AG09309 (cell line): ENCODE measurements at places on chromosomes 6 and 20.

DNA sequence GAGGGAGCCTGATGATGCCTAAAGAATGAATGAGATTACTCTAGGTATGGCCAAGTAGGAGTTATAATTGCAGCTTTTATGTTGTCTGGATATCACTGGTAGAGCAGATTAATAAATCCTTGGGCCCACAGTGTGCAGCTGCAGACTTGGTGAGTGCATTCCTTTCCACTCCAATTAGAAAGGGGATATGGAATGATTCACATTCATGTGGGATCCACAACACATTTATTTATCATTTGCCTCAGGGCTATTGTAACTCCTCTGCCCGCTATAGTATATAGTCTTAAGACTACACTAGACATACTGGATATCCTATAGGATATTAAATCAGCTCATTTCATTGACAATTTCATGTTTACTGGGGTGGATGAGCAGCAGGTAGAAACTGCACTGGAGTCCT is 11.6 kb upstream of the HLA-G start:
- no peak for DNase-seq

DNA sequence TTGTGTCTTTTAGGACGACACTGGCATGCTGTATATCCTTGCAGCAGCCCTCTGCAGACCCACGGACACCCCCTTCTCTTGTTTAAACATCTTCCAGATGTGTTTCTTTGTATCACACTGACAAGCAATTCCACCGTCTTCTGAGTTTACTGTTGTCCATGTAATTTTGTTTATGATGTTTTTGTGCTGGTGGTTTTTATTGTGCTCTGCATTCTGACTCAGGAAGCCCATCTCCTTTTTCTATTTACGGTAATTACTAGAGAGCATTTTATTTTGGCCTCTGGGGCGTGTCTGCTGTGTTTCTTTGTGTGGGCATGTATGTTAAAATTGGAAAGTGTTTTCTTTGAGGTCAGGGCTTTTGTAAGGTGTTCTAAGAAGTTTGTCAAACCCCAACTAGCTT is 111.9 kb downstream of the JARID2 start:
- no peak for DNase-seq

GRCh38 chr6:110815015-110815410 is 256 bp downstream of the CDK19 start:
- DNase-seq, result no peak

- no peak for DNase-seq
Observed at GRCh38 chr6:53691667-53692133, 26.1 kb upstream of the KLHL31 start.

- DNase-seq, result no peak
Observed at GRCh38 chr6:166169549-166170421, 2.1 kb upstream of the TBXT start.

DNA sequence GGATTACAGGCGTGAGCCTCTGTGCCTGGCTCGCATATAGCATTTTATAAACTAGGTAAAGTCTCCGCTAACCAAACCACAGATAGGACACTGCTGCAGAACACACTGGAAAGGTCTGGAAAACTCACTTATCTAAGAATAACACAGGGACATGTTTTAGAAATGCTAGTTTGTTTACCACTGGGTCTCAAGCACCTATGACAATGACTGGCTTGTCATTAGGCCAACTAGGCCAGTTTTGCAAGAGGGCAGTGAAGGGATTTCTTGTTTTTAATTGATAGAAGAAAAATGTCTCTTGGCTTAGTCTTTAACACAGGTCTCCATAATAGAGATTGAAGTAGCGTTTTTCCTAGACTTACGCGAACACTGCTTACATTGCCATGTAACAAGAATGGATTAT is 201.4 kb downstream of the TMEM242 start:
- no peak for DNase-seq

GRCh38 chr20:10733122-10733521 is 59.3 kb upstream of the JAG1 start:
- DNase-seq, result no peak

DNA sequence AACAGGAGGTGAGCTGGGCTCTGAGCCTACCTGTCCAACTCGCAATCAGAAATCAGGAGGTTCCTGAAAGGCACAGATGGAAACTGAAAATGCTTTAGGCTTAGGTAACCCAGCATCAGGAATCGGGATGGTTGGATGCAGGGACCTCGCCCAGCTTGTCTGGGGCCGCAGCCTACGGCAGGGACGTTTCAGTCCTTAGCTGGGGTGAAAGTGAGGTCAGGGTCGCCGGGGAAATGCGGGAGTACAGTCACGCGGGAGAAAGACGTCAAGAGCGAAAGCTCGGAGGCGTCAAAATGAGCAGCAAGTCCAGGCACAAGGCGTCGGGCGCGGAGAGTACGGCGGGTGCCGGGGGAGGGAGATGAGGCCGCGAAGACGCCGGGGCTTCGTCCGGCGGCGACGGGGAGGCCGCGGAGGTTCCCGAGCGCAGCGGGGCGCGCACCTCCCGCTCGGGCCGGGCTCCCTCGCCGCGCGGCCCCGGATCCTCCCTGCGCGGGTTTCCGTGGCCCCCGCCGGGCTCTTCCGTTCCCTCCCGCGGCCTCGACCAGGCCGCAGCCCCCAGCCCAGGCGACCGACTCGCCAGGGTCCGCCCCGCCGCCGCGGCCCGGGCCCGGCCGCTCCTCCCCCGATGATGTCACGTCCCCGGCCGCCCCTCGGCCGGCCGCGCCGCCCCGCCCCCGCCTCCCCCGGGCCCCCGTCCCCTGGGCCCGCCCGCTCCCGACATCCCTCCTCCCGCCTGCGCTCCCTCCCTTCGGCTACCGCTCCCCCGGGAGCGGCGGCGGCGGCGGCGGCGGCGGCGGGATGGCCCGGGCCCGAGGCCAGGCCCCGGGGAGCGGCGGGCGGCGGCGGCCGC is at the start of gene EBF4:
Gene EBF4, plus strand, starts transcription at position 745 of the 850 bp plus-strand sequence. CDS start 866 bp downstream, outside the sequence.
- no peak for DNase-seq

- DNase-seq, result no peak
Observed at GRCh38 chr20:31875671-31876070, 5.2 kb downstream of the TTLL9 start.

DNA sequence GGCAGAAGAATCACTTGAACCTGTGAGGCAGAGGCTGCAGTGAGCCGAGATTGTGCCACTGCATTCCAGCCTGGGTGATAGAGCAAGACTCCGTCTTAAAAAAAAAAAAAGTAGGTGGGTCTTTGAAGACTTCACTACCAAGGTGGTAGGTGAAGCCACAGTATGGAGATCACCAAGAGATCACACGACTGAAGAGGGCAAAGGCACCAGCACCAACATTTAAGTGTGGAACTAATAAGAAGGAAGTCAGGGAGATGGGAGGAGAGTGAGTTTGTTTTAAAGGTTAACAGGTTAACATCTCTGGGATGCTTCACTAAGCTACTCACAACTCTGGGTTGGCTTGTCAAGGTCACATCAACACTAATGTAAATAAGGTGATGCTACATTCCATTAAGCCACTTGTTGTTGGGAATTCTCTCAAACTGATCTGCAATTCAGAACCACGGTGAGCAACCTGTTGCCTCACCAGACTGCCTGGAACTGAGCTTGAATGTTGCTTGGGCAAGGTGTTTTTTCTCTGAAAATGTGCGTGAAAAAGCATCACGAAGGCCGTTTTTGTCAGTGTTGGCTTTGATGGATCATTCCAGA is 48.7 kb downstream of the KCTD20 start:
- no peak for DNase-seq

DNA sequence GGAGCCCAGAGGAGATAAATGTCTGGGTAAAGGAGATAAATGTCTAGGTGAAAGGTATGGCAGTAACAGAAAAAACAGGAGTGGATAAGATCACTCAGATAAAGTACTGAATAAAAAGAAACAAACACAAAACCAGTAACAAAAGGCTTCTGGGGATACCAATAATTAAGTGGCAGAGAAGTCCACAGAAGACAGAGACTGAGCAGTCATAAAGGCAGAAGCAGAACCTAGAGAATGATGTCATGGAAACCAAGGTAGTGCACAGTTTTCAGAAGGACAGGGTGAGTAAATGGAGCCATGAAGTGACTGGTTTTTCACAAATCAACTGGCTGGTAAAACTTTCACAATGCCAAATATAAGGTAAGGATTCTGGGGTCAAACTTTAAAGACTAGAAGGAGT is 80.9 kb upstream of the PLN start:
- DNase-seq, result no peak

DNA sequence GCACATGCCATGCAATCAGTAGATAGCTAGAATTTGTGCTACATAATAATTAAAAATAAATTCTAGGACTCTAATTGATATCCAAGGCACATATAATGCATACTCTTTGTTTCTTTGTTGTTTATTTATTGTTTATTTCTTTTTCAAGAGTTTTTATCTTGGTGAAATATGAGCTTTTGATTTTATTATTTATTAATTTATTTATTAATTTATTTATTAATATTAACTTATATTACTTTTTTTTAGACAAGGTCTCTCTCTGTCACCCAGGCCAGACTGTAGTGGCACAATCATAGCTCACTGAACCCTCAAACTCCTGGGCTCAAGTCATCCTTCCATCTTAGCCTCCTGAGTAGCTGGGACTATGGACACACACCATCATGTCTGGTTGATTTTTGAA is 519.9 kb downstream of the HAO1 start:
- no peak for DNase-seq

DNA sequence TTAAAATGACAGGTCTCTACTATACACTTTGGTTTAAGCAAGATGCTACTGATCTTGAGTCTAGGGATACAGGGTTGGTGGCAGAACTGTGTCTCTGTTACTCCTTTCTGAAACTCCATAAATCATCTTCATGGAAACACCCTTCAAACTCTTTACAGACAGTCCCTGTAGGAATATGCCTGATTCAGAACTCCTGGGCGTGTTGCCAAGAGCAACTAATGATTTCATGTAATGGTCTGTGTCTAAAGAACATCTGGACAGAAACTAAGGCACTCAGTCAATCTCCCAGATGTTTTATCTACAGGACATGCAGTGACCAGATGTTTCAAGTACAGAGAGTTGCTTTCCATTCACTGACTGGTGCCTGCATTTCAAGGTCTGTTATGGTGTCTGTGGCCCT is 464.4 kb upstream of the CHD6 start:
- DNase-seq, result no peak

DNA sequence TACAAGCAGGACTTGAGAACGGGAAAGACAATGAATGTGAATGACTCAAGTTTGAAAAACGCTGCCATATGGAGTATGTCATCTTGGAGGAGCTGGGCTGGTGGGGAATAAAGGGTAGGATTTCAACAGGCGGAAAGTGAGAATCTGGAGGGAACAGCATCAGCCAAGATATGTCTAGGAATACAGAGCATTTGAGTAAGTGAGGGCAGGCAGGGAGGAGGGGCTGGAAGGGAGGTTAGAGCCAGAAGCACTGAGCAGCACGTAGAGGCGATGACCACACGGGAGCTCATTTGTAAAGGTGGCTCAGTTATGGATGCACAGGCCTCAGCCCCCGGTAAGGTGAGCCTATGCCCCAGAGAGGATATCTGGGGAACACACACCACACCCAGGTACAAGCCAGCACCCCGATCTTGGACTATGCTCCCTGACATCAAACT is 115.1 kb downstream of the ZMYND8 start:
- DNase-seq, result peak; percentile 79

- DNase-seq, result no peak
Observed at GRCh38 chr6:142185641-142186040, 38.6 kb downstream of the VTA1 start.

- no peak for DNase-seq
Observed at GRCh38 chr6:13836170-13836569, 21.8 kb upstream of the MCUR1 start.

GRCh38 chr20:53833333-53834061 is 236.9 kb downstream of the BCAS1 start:
- no peak for DNase-seq

GRCh38 chr6:54058236-54058635 is 53.0 kb upstream of the MLIP start:
- no peak for DNase-seq

DNA sequence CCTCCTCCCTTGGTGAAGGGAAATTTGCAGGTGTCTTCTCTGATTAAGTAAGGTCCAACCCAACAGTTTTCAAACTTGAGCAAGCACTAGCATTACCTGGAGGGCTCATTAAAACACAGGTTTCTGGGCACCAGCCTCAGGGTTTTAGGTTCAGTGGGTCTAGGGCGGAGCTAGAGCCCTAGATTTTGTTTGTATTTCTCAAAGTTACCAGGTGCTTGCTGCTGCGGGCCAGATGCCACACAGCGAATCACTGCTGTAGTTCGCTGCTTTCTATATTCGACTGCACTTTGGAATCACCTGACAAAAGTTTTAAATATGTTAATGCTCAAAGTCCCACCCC is 869 bp downstream of the COL21A1 start:
- DNase-seq, result no peak

DNA sequence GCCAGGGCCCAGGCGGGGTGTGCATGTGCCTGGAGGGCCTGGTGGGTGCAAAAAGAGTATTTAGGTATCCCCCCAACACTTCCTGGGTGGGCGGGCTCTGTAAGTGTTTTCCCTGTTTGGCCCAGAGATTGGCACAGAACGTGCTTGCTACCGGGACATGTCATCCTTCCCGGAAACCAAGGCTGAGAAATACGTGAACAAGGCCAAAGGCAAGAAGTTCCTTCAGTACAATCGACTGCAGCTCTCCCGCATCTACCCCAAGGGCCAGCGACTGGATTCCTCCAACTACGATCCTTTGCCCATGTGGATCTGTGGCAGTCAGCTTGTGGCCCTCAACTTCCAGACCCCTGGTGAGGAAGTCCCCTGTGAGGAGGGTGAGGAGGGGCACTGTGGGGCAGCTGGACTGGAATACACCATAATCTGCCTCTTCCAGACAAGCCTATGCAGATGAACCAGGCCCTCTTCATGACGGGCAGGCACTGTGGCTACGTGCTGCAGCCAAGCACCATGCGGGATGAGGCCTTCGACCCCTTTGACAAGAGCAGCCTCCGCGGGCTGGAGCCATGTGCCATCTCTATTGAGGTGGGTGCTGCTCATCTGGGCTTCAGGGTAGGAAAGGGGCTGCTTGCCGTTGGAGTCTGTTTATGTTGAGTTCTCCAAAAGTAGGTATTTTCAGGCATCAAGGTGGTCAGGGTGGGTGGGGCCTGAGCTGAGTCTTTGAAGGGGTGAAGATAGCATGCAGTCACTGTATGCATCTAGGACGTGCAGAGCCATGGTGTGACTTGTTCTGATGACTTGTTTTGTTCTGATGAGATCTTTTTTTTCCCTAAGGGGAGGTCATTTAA is 35.2 kb downstream of the PLCG1 start:
- no peak for DNase-seq

GRCh38 chr6:49866485-49866943 is at the start of gene CRISP1:
Gene CRISP1, minus strand, starts transcription at chr6:49866535. Its CDS starts 9,135 bp downstream, at chr6:49857400.
- no peak for DNase-seq

GRCh38 chr6:142297996-142298753 is 3.6 kb upstream of the ADGRG6 start:
- no peak for DNase-seq

- no peak for DNase-seq
Observed at GRCh38 chr20:8117636-8118035, 14.4 kb upstream of the PLCB1 start.

- no peak for DNase-seq
Observed at GRCh38 chr20:60258255-60258863, 300.1 kb downstream of the CDH26 start.

- no peak for DNase-seq
Observed at GRCh38 chr20:48892891-48893290, 28.6 kb upstream of the ARFGEF2 start.

GRCh38 chr6:7954477-7955200 is 44.1 kb upstream of the TXNDC5 start:
- no peak for DNase-seq

GRCh38 chr20:37518606-37519507 is 2.2 kb upstream of the NNAT start:
- no peak for DNase-seq
